ENCODE measurements at places on chromosomes 2 and 18.

DNA sequence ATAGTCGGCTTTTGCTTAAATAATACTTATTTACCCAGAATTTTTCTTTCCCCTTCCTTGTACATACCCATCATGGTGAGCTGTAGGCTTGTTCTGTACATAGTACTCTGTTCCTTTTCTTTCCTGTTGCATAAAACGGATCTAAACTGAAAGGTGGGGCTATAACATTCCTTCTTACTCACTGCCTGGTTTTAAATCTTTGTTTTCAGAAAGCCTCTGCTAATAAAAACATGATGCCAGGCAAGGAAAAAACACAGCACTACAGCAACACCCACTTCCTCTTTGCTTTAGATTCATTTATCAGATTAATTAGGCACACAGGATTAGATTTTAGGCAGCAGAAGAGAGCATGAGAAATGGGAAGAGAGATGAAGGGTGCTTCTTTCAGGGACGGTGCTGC, 19.6 kb upstream of the STON1 start:
- no peak for DNase-seq

DNA sequence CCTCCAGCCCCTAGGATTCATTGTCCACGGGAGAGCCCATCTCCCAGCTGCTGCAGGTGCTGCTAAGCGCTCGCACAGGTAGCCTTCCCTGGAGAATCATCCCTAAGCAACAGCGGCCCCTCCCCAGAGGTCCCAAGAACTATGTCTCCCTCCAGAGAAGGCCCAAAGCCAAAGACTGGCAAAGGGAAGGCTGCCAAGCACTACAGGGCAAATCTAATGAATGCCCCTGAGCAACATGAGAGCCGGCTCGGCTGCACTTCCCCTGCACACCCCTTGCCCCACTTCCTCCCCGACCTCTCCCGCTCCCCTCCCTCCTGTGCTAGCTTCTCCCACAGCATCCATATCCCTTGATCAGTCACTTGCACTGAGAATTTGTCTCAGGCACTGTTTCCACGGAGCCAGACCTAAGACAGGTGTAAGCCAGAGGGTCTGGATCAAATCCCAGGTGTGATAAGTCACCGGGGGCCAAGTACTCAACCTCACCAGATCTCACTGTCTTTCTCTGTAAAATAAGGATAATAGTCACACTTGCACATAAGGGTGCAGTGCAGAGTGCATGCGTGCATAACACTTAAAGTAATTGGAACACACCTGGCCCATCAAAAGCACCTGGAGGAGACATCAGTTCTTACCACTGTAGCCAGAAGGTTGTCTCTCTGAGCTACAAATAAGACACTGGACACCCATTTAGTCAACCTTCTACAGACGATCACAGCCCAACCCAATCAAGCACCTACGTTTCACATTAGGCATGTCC, 20.1 kb upstream of the COL6A3 start:
- DNase-seq: no peak

GRCh38 chr2:3641181-3641580, 16.8 kb upstream of the ALLC start:
- DNase-seq: no peak

- no peak for DNase-seq
These were observed 3.0 kb upstream of the RTKN start for GRCh38 chr2:74444498-74445318.

DNA sequence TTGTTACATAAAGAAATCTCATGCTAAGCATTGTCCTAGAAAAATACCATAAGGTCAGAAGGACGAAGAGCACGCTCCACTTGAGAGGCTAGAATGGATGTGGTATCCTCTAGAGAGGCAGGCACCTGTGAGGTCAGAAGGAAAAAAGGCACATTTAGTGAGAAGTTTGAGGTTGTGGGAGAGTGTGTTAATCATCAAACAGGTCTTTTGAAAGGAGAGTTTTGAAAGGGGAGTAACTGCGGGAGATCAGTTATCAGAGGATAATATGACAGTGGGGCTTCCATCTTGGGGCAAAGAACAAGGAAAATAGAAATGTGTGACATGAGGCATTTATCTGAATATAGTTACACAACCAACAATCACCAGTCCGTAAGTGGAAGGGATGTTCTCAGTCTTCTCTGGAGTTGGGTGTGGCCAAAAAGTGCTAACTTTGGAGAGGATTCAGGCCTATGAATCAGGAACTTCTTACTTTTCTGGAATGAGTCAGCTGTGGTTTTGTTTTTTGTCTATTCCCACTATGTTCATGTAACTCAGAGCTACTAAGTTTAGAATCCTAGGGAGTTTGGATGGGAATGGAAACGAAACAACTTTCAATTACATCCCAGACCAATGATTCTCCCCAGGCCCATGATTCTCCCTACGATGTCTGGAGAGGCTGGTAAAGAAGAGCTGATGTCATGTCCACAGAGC, 451.4 kb upstream of the ST6GAL2 start:
- DNase-seq: no peak

- DNase-seq: no peak
These were observed 35.4 kb downstream of the PLEKHB2 start for GRCh38 chr2:131140581-131140980.

DNA sequence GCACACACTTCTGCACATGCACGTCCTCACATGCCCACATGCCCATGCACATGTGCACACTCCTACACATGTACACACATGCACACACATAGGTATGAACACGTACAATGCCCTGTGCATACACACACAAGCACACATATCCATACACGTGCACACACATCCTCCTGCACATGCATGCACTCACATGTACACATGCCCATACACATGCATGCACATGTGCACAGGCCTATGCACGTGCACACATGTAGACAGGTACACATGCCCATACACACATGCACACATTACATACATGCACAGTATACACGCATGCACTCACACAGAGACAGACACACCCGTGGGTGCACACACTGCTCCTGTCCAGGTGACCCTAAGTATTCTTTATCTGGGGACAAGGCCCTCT, 34.3 kb downstream of the GPC1 start:
- DNase-seq: no peak

DNA sequence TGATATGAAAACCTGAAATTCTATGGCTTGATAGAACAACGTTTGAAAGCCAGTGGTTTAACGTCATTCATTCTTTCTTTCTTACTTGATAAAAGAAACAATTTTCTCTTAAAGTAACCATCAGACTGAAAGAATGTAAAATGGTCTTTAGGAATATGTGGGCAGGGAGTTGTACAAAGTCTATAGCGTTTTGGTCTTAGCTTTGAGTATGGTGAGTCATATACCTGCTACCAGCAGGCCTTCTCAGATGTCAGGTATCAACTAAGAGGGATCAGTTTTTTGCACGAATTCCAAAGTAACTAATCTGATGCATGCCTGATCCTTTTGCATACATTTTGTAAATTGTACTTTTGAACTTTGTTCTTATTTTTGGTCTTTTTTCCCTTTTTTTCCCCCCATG, 101.5 kb upstream of the DSEL start:
- no peak for DNase-seq

GRCh38 chr2:200127848-200128247, 172.5 kb downstream of the MAIP1 start:
- DNase-seq: no peak

DNA sequence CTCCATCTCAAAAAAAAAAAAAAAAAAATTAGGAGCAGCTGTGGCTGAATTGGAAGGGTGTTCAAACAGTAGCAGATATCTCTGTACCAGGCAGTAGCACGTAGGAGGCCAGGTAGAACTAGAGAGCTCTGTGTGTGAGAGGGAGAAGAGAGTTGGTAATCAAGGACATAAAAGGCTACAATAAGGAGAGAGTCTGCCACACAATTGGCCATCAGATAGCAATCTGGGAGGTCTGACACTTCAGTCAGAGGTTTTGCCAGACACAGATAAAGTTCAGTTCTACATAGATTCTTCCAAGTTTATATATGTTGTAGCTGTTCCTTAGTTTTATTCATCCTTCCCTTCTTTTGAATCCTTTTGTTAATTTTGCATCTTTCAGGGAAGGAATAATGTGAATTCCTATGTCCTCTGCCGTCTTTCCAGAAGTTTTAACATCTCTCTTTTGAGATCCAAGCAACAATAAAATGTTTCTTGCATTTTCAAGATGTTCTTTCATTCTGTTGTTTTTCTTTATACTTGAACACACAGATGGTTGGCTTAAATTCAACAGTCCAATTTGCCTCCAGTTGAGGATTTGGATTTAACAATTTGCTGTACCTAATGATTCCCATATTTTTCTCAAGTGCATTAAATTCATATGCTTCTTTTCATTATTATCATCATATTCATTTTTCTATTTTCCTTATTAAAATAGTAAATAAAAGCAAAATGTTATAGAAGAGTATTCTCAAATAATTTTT, 600.3 kb upstream of the GCFC2 start:
- no peak for DNase-seq

GRCh38 chr2:83844490-83844889, 614.6 kb downstream of the SUCLG1 start:
- no peak for DNase-seq

GRCh38 chr2:8154936-8155335, 526.9 kb upstream of the ID2 start:
- DNase-seq: no peak

- DNase-seq: no peak
These were observed 203.6 kb downstream of the FHOD3 start for GRCh38 chr18:36501100-36501499.

- no peak for DNase-seq
These were observed 20.7 kb upstream of the TEX51 start for GRCh38 chr2:126877861-126878565.

GRCh38 chr2:86753606-86754005, 33.5 kb downstream of the RMND5A start:
- no peak for DNase-seq

DNA sequence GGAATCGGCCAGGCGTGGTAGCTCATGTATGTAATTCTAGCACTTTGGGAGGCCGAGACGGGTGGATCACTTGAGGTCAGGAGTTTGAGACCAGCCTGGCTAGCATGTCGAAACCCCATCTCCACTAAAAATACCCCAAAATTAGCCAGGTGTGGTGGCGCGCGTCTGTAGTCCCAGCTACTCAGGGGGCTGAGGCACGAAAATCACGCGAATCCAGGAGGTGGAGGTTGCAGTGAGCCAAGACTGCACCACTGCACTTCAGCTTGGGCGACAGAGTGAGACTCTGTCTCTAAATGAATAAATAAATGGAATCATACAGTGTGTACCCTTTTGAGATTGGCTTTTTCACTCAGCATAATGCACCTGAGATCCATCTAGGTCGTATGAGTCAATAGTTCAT, 19.4 kb upstream of the TTC39C start:
- no peak for DNase-seq

- no peak for DNase-seq
These were observed 464.5 kb downstream of the IRS1 start for GRCh38 chr2:226334981-226335720.

- no peak for DNase-seq
These were observed 50.1 kb downstream of the SLC14A1 start for GRCh38 chr18:45774065-45774521.

DNA sequence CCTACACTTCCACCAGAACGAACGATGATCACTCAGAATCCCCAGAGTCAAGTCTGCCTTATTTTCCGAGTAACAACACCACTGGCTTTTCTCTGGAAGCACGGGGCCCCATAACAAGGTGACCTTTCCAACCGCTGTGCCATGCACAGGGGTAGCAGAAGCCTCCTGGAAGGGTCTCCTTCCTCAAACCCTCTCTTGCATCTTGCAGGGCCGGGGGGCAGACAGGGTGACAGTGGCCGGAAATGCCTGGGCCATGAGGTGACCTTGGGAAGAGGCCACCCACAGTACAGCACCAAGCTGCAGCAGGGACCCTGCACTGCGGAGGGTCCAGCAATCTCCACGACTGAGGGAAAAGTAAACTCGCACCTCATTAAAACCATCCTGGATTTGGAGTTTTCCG, 108.5 kb downstream of the PXDN start:
- no peak for DNase-seq

- no peak for DNase-seq
These were observed 54.1 kb downstream of the PXDN start for GRCh38 chr2:1690056-1690775.

- no peak for DNase-seq
These were observed 59.4 kb downstream of the OSR1 start for GRCh38 chr2:19299032-19299431.

GRCh38 chr2:61660511-61661388, 122.6 kb upstream of the XPO1 start:
- DNase-seq: no peak

DNA sequence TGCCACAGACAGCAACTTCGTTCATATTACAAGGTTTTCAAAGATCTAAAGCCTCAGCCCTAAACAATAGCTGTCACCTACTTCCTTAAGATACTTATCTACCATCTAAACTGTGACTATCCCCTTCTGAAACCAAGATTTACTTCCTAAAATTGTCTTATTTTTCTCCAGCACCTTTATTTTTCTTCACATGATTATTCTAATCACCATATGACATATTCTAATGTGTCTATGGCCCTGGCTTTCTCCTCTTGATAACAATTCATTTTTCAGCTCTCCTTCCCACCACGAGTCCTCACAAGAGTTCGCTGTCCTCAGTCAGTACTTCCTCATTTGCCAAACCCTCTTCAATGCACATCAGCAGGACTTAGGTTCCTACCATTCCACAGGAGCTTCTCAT, 53.9 kb downstream of the RTTN start:
- DNase-seq: no peak

DNA sequence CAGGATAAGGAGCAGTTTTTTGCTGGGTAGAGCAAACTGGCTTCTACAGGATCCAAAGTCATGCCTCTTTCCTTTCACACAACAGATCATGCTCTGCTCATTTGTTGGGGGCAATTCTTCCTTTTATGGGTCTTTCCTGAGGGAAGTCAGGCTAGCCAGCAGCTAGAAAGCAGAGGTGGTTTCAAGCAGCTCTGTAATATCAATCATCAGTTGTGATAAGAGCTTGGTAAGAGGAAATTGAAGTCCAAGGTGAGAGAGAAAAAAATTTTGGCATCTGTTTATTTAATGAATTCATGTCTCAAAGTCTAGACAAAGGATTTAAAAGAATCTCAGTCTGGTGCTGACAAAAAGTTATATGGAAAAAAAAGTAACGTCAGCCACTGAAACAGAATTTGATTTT, 6.2 kb downstream of the TMEM87B start:
- no peak for DNase-seq

GRCh38 chr2:141027221-141027620, 1103.6 kb downstream of the LRP1B start:
- DNase-seq: no peak

GRCh38 chr2:130963196-130963848, 126.6 kb downstream of the ARHGEF4 start:
- no peak for DNase-seq

GRCh38 chr2:157443795-157444640, at the start of gene CYTIP:
CYTIP (minus strand) TSS chr2:157444089; CDS start chr2:157444020, 69 bp downstream.
- no peak for DNase-seq

DNA sequence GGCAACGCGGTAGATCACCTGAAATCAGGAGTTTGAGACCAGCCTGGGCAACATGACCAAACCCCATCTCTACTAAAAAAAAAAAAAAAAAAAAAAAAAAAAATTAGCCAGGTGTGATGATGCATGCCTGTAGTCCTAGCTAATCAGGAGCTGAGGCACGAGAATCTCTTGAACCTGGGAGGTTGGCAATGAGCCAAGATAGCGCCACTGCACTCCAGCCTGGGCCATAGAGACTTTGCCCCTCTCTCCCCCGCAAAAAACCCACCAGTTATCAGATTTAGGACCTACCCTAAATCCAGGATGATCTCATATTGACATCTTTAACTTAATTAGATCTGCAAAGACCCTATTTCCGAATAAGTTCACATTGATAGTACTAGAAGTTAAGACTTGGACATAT, 29.2 kb upstream of the LDAH start:
- DNase-seq: no peak
